ENCODE measurements at places on chromosomes 4 and X.

DNA sequence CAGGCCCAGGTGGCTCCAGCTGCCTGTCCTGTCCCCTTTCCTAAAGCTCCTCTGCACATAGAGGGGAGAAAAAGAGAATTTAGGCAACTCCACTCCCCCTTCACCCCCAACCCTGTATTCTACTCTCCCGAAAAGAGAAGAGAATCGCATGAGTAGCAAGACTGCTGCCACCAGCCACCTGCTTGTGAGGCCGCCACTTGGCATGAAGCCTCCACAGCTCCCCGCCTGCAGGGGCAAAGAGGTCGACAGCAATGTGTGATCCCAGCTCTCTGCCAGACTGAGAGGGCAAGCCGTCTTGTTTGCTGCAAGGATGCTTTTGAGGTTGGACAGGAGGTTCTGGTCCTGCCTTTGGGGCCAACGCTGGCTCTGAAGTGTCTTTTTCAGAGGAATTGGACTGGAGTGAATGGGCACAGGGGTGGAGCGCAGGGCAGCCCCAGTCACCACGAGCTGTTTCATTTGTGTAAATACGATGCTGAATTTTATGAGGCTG, 77.1 kb downstream of the STARD8 start:
- no peak for DNase-seq

GRCh38 chr4:121208244-121209007, 44.3 kb upstream of the TNIP3 start:
- DNase-seq: no peak

GRCh38 chr4:75172551-75172950, 239.6 kb downstream of the PARM1 start:
- DNase-seq: no peak

DNA sequence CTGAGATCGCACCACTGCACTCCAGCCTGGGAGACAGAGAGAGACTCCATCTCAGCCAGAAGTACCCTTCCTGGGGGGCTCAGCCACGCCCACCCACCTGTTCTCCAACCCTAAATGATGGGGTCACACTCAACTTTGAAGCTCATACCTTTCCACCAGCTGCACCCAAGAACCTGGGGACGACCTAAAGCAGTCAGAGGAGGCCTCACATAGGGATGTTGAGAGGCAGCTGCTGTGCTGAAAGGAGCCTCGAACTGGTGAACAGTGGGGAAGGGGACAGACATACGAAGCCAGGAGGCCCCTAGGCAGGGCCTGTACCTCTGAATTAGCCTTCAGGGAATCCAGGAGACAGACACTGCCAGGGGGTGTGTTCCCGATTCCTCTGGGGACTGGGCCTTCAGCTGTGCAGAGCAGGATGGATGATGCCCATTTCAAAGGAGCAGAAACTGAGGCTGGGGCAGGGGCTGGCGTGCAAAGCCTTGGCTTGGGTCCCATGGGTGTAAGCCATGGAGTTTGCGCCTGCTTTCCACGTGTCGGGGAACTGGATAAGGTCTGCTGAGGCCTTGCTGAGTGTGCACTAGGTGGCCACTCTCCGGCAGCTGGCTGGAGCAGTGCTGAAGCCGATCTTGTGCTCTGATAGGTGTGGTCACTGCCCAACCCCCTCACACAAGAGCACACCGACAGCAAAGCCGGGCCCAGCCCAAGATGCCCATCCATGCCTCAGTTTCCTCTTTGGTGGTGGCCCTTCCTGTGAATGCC, 130.8 kb downstream of the CPZ start:
- DNase-seq: no peak

DNA sequence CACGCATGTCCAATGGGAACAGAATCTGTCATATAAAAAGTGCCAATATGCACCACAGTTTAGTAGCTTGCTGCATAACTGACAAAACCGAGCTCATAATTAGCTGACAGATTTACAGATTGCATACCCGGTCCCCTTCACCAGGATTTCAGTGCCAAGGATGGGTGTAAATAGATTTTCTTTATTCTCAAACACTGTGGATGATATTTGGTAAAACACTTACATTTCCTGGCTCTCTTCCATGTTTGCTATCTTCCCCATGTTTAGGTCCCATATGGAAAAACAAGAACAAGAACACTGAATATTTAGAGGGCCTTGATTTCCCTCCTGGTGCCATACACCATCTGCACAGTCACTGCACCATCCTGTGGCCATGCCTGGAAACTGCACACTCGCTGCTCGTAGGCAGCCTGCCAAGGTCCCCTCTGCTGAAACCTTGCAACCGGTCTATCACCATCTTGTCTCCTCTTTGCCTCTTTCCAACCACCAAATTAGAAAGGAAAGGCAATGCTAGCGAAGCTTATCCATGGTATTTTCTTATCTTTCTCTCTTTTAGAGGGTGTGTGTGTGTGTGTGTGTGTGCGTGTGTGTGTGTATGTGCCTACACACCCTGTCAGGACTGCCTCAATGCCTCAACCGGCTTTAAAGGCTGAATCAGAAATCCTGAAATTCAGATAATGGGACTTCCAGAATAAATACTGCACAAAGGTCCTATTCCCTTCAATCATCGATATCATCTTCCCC, 124.2 kb upstream of the MBNL3 start:
- peak; percentile 20 for DNase-seq

GRCh38 chr4:74402692-74403456, 37.9 kb downstream of the EREG start:
- DNase-seq: no peak

- DNase-seq: no peak
These were observed 40.3 kb downstream of the MED28 start for GRCh38 chr4:17654701-17655100.

GRCh38 chrX:73289039-73289438, 74.4 kb upstream of the NAP1L2 start:
- no peak for DNase-seq

DNA sequence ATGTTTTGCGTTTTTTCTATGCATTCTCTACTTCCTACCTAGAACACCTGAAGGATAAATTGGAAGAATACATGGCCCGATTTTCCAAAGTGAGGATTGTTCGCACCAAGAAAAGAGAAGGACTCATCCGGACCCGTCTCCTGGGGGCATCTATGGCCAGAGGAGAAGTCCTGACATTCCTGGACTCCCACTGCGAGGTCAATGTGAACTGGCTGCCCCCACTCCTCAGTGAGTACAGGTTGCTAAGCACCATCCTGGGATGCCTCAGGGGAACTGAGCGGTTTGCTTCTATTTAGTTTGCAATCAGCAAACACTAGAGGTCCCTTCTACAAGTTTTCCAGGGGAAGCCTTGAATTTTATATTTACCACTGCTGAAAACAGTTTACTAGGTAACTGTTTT, 359.3 kb upstream of the GALNT7 start:
- DNase-seq: no peak

- DNase-seq: peak; percentile 65
These were observed 39.4 kb upstream of the NDP start for GRCh38 chrX:44012484-44013096.

- DNase-seq: no peak
These were observed 83.4 kb downstream of the PHKA2 start for GRCh38 chrX:18900401-18900976.

GRCh38 chrX:74519870-74520269, 94.6 kb downstream of the RLIM start:
- DNase-seq: no peak

- no peak for DNase-seq
These were observed 128.0 kb upstream of the PRKG2 start for GRCh38 chr4:81343046-81343445.

DNA sequence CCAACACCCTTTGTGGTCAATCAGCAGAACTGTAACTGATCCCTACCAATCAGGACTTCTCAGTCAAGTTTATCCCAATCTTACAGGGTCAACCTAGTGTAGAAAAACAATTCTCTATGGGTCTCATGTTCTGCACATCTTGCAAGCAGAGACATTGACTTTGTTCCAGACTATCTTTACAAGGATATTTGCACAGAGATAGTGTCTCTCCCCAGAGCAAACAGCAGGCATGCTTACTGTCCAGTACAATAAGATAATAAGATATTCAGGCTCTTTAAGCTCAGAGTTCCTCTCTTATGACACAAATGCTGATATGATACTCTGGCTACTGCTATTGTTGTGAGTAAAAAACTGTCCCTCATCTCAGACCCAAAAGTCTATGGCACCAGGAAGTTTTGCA, 53.2 kb downstream of the ACSL4 start:
- no peak for DNase-seq

DNA sequence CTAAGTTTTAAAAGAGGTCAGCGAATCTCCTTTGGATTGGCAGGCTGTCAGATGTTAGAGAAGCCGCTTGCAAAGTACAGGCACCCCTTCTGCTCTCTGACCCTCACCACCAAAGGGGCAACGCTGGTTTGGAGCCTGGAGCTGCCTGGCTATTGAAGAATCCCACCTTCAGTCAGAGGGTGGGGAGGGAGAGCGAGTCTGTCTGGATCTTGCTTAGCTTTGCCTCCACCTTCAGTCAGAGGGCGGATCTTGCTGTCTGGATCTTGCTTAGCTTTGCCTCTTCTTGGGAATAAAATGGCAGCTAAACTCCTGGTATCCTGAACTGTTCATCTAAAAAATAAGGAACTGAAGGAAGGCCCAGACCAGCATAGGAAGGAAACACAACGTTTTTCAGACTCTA, 7.3 kb downstream of the CCDC110 start:
- no peak for DNase-seq

DNA sequence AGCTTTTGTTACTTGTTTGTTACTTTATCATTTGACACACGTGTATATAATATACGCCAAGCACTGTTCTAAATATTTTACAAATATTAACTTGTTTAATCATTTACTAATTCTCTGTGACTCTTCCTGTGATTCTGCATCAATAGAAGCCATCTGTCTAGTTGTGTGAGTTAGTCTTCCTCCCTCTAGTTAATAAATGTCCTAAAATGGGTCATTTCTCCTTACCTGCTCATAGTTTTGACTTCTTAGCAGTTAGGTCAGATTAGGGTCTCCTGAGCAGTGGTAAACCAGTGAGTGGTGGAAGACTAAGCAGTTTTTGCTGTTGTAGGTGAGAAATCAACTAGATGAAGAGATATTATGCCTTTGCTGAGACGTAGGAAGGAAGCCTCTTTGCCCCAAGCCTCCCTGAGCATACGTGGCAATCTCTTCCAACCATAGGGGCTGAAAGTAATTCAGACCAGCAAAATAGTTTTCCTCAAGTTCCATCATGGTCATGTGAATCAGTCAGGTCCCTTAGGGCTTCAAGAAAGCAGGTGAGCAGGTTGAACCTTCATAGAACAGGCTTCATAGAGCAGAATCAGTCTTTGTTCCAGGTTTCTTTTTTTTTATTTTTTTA, 38.7 kb upstream of the THOC2 start:
- DNase-seq: no peak

DNA sequence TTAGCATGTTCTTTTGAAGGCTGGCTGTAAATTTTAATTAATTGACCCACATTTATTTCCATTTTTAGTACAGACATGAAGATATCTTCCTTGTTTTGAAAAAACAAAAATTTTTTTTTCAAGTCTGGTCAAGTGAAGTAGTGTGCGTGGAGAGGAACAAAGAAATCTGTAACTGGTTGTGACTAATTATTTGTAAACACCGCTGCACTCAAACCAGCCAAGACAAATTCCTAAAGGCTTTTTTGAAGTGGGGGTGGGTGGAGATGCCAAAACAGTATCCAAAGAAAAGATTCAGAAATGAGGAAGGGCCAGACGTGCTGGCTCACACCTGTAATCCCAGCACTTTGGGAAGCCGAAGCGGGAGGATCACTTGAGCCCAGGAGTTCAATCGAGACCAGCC, 88.3 kb downstream of the SHROOM2 start:
- no peak for DNase-seq

DNA sequence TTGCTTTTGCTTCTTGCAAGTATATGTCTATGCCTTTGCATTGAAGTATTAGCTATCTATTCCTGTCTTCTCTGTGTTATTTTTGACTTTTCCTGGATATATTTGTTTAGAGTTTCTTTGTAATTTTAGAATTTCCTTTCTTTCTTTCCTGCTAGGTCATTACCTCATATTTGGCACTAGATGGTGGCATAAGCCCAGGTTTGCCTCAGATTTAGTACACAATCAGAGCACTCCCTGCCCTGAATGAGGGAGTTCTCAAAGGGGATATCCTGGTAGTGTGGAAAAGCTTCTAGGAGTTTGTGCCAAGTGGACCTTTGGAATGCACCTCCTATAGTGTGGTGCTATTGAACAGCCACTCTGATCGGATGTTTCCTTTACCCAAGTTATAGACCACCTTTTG, 181.6 kb downstream of the UGT8 start:
- peak; percentile 27 for DNase-seq

- no peak for DNase-seq
These were observed 6.8 kb upstream of the MSL3 start for GRCh38 chrX:11751261-11751660.

DNA sequence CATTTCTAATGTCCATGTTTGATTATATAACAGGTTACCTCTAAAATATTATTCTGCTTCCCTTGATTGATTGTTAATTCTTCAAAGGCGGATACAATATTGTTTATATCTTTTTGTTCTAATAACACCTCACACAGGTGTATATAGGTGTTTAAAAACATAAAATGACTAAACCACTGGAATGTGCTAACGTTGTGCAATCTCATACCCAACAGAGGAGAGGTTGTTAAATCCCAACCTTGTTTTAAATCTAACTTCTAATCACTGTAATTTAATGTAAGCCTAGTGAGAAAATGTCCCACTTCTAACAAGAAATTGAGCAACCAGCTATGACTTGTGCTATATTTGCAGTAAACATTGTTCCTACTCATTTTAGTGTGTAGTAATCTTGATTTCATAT, 1.3 kb downstream of the ODAM start:
- no peak for DNase-seq

DNA sequence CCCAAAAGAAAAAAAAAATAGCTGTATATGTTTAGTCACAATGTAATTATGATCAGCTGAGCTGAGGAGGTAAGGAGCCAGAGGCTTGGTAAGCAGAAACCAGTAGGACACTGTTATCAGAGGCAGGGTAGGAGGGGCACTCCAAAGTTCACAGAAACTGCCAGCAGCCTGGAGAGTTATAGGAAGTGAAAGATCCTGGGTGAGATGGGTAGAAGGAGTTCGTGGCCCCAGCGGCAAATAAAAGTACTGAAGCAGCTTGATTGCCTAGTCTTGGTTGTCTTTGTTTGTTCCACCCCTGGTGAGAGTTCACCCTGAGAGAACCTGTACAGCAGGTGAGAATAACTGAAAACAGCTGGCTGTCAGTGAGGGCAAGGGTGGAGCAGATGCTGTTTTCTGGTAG, 340.8 kb downstream of the ADGRL3 start:
- no peak for DNase-seq

- DNase-seq: no peak
These were observed 680 bp downstream of the MAEA start for GRCh38 chr4:1290165-1290977.
